Right ventricle myocardium inferior (tissue), 1 donor: ENCODE measurements at places on chromosomes 2 and 18. TPM values are rescaled to one million over a fixed set of nuclear protein-coding genes. Genes with fewer than 3 reads are reported as not detected.

MC5R gene
- not detected for total RNA-seq

SCN9A gene
- total RNA-seq = 1.8 TPM

TUBA3E gene
- 80.0 TPM for total RNA-seq

PIEZO2 gene
- total RNA-seq = 0.11 TPM
